ENCODE measurements at places on chromosomes 16 and 17. TPM values are rescaled to one million over a fixed set of nuclear protein-coding genes. Genes with fewer than 3 reads are reported as not detected.

- H3K4me1 ChIP-seq = peaks cover 19% of the 10 kb centered on the region
- H3K36me3 ChIP-seq = no peaks in the 10 kb centered on the region
- no peaks in the 10 kb centered on the region for H3K27me3 ChIP-seq
- H3K27ac ChIP-seq = no peak overlapping the region
- DNase-seq = no peak
Observed at GRCh38 chr17:78184868-78185267, 2.0 kb downstream of the TK1 start.

The RND2 gene
- 0.18 TPM for polyA plus RNA-seq

GRCh38 chr16:25614716-25615265 is 77.0 kb upstream of the HS3ST4 start:
- H3K36me3 ChIP-seq = no peaks in the 10 kb centered on the region
- no peaks in the 10 kb centered on the region for H3K4me1 ChIP-seq
- no peak overlapping the region for H3K27ac ChIP-seq
- no peak overlapping the region for H3K4me3 ChIP-seq
- no peak for DNase-seq

- peaks cover 7% of the 10 kb centered on the region for H3K4me1 ChIP-seq
- H3K4me3 ChIP-seq = no peak overlapping the region
- H3K27ac ChIP-seq = no peak overlapping the region
- no peaks in the 10 kb centered on the region for H3K36me3 ChIP-seq
- no peaks in the 10 kb centered on the region for H3K27me3 ChIP-seq
- no peak for DNase-seq
Observed at GRCh38 chr17:58383892-58384462, 32.0 kb upstream of the SUPT4H1 start.

The PYY gene
- not detected for polyA plus RNA-seq

Data from CD4-positive, CD25-positive, alpha-beta regulatory T cell (primary cell).